ENCODE measurements at places on chromosomes 12 and 14. TPM values are rescaled to one million over a fixed set of nuclear protein-coding genes. Genes with fewer than 3 reads are reported as not detected.

Gene KITLG
- 213 TPM for total RNA-seq

Gene ERBB3
- 4.7 TPM for total RNA-seq

Gene MFAP5
- total RNA-seq: 1.4 TPM

Gene CD4
- total RNA-seq: 3.3 TPM

DNA sequence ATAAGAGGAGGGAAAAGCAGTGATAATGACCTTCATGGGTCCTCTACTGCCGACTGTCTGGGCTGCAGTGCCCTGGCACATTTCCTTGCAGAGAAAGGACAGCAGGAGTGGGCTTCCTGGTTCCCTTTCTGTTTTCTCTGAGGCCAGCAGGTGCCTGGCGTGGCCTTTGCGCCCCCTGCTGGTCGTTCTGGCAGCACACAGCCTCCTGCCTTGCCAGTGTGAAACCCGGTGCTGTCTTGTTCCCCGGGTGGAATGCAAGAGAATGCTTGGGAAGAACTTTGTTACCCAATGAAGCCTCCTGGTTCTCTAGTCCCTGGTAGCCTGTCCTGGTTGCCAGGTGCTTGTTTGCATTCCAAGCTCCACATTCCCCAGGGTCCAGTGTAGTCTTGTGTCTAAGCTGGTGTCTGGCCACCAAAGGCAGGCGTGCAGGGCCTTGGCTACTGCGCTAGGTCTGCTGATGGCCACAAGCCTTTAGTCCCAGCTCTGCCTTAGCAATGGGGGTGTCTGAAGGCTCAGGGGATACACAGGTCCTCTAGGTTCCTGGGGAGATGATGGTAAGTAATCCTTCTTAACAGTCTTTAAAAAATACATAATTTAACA, 1392.4 kb upstream of the TMEM132C start:
- peak; percentile 10 for DNase-seq

GRCh38 chr14:25178255-25178654, 128.3 kb upstream of the STXBP6 start:
- DNase-seq: no peak

DNA sequence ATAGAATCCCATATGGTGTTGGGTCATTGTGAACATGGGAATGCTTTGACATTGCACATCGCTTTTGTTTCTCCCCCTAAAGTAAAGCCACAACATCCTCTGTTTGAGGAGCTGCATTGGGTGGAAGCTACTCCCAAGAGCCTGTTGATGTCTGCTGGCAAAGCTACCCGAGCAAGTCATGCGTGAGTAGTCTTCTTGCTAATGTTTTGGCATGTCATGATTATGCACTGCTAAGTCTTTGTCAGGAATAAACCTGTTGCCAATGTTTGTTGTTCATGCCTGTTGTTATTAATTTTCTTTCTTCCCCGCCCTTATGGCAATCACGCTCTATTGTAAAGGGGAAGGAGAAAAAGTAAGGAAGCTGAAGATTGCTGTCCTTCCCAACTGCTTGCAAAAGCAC, 97.3 kb downstream of the EXOC5 start:
- DNase-seq: peak; percentile 15

DNA sequence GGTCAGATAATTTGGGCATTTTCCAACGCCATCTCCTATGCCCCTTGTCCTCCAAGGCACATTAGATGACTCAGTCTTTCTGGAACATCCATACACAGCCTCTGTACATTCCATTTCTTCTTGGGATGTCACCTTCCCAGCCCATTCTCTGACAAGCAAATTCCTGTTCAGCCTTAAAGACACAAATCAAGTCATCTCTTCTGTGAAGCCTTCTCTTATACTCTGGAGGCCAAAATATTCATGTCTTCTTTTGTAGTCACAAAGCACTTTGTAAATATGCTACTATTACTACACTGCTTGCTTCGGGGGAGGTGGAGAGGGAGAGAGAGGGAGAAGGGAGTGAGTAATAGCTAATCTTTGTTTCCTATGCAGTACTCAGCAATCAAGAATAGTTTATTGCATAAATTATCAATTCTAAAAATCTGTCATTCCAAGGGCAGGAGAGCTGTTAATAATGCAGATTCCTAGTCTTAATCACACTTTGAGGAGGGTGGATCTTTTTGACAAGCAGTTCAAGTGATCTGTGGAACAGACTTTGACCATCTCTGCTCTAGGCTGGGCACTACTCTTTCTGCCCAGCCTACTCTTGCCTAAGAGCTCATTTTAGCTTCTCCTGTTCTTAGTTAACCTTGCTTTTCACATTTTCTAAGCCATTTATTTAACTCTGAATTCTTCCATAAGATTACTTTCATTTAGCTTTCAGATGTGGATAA, 27.9 kb downstream of the KCNMB4 start:
- no peak for DNase-seq

- no peak for DNase-seq
Observed at GRCh38 chr14:92945959-92946846, 23.3 kb downstream of the CHGA start.

DNA sequence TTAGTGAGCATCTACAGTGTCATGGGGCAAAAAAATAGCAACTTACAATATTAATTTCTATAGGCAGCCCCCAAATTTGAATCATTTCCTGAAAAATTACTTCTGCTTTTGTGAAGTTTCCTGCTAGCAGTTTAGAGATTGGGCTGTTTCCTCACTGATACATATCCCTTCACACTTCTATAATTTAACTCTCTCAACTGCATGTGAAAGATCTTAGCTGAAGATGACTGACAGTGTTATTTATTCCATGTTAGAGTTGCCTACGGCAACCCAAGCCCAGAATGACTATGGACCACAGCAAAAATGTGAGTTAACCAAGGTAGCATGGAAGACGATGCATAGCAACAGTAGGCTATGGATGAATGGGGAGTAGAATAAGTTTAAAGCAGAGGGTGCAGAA, at the start of gene KLRG1:
KLRG1 (plus strand) TSS at position 134 of the 400 bp plus-strand sequence; CDS start at position 224, 90 bp downstream.
- DNase-seq: no peak

DNA sequence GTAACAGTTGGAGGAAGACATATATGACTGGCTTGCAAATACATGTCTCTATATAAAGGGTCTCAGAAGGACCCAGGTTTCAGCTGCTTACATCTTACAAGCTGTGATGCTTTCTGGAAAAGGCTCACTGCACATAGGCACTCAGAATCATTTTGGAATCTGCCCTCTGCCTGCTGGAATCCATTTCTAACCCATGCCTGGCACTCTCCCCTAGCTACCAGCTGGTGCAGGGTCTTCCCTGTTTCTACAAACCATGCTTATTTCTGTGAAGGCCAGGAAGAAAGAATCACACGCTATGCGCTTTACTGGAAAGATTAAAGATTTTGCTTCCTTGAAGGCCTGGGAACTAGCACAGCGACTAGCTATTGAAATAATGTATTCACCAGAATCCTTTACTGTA, 151.3 kb downstream of the DICER1 start:
- no peak for DNase-seq
